ENCODE measurements at places on chromosomes 13 and 19.

DNA sequence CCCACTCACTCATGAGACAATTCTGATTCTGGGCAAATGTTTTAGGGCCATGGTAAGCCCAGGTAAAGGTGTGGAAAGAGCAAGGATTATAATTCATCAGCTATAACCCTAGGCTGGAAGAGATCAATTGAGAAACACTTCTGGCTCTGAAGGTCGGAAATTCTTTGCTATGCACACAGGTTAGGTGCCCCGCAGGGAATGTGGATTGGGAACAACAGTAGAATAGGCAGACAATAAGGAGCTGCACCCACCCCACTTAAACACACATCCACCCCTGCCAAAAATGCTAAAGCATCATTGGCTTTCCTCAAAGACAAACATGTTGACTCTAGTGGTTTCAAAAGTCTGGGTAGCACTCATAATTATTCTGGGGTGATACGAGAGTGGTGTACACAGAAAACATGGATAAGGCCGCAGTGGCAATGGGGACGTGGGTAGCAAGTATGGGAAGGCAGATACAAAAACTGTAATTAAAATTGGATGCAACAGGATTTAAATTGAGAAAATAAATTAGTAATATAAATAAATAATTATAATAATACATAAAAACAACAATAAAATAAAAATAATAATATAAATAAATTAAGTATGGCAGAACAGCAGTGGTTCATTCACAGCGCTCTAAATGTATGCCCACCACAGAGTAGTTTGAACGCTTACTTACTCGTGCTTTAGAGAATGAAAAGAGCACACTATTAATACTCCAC is 8.6 kb downstream of the EFNB2 start:
- DNase-seq = no peak

DNA sequence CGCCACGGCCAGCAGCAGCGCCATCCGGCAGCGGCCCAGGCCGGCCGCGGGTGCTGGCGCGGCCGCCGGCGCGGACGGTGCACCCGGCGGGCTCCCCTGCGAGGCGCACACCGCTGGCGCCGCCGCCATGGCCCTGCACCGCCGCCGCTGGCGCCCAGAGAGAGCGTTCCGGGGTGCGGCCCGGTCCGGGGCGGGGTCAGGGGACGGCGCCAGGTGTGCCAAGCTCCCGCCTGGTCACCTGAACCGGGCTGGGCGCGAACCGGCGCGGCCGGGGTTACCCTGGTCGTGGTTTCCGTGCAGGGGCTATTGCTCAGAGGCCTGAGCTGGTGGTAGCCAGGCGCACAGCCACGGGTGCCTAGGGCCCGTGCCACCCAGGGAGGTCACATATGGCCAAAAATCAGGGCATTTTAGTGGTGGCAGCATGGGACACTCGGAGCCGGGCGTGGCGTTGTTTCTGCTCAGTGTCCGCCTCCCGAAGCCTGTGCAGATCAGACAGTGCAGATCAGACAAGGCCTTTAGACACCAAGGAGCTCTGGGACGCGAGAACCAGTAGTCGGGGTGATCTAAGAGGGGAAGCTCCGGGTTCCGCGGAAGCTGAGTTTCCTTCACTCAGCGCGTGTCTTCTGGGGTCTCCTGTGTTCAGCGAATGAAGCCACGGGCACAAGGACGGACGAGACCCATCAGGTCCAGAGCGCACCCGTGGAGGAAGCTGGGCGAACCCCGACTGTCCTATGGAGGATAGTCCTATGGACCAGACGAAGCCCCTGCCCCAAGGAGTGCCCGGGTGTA is at the start of gene TMEM238:
TSS of gene TMEM238 (minus strand) at position 162 of the 789 bp plus-strand sequence. CDS start at position 129, 33 bp downstream.
- no peak for DNase-seq

GRCh38 chr19:10295847-10296591 is 6.3 kb downstream of the ICAM5 start:
- DNase-seq = no peak

DNA sequence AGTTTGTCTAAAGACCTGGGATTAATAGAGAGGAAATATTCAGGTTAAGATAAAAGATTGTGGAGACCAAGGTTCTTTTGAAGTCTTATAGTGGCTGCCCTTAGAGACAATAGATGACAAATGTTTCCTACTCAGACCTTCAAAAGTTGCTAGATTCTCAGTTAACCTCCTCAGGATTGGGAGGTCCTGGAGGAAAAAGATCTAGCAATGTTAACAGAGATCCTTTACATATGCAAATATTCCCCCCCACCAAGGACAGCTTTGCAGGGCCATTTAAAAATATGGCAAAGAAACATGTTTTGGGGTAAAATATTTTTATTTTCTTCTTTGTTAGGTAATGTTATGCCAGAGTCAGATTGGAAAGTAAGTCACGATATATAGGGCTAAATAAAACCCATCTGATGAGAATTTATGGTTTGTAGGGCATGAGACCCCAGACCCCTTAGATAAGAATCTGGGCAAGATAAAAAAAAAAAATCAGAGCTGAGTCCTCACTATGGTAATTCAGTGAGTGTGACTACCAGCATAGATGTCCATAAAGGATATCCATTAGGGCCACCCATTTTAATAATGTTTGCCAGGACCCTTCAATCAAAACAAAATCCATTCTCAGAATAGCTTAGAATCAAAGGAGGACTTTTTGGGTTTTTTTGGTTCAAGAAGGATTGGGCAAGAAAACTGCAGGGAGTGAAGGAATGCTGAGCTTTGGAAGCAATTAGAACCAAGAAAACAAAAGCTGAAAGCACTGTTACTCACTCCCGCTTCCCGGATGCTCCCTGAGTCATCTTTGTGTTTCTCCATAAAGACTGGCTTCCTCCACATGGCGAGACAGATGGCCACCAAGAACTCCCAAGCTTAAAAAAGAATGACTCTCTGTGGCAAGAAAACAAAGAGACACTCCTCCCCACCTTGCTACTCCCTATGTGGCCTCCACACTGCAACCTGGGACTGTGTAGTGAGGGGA is 28.2 kb downstream of the VSTM1 start:
- DNase-seq = no peak

DNA sequence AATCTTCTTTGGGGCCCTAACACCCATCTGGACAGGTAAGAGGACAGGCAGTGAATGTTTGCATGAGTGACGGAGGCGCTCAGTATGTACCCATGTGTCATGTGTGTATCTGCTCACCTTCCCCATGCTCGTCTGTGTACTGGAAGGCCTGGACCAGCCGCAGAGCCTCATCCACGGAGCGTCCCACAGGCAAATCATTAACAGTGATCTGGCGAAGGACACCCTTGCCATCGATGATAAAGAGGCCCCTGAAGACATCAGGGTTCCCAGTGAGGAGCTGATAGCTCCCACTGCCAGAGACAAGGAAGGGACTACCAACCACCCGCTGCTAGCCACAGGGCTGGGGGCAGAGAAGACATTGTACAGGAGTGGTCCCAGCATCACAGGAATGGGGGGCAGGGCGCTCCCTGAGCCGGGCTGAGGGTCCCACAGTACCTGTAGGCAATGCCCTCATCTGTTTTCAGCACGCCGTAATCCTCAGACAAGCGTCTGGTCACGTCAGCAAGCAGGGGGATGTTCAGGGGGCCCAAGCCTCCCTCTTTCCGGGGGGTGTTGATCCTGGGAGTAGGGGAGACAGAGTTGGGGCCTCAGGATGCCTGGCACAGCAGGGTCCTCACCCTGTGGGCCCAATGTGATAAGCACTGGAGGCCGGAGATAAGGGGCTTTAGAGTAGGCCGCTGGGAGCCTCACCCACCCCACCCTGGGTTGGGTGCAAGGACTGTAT is 1.7 kb downstream of the PRDX2 start:
- no peak for DNase-seq

GRCh38 chr13:49536144-49536873 is 40.6 kb downstream of the PHF11 start:
- no peak for DNase-seq

GRCh38 chr19:3285647-3286176 is 61.3 kb downstream of the CELF5 start:
- DNase-seq = peak; percentile 30

GRCh38 chr13:24050292-24050711 is 110.2 kb upstream of the SPATA13 start:
- no peak for DNase-seq

- DNase-seq = no peak
Observed at GRCh38 chr19:1304197-1304924, 18.7 kb downstream of the EFNA2 start.

DNA sequence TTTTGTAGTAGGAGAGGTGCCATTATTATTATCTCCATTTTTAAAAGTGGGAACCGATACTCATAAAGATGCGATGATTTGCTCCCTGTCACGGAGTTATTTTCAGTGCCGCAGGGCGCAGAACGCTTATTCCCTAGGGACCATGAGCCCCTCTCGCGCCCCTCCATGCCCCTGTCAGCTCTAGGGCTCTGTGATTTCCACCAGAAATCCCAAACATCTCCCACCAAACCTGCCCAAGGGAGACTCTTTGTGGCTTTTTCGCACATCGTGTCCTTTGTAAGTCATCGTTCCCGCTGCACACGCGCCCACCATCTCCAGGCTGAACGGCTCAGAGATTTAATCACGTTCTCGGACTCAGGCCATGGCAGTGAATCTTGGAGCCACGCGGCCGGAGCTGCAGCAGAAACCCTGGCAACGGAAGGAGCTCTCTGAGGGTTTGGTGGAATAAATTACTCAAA is 105.1 kb downstream of the DNAJC15 start:
- no peak for DNase-seq

- no peak for DNase-seq
Observed at GRCh38 chr13:96299235-96299634, 209.3 kb downstream of the HS6ST3 start.

DNA sequence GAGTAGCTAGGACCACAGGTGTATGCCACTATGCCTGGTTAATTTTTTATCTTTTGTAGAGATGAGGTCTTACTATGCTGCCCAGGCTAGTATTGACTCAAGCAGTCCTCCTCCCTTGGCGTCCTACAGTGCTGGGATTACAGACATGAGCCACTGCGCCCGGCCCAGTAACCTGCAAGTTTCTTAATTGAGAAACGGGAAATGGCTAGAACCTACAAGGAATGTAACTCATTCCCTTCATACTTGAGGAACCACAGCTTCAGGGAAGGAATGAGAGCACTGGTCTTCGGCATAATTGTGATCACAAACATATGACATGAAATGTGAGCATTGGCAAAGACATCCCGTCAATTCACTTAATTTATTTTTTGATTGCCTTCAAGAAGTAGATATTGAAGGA is 157.0 kb downstream of the KLF5 start:
- DNase-seq = no peak

Measured in stimulated activated CD8-positive, alpha-beta memory T cell treated with anti-CD3 and anti-CD28 coated beads, Interleukin-2, amount 100 ng/mL, for 1 hour (primary cell).